Cardiac septum (tissue), 1 donor: ENCODE measurements at places on chromosomes 12 and 14. TPM values are rescaled to one million over a fixed set of nuclear protein-coding genes. Genes with fewer than 3 reads are reported as not detected.

Gene RPGRIP1
- total RNA-seq: not detected

Gene ALDH1L2
- total RNA-seq: 3.6 TPM

Gene INHBC
- not detected for total RNA-seq

Gene KRT77
- total RNA-seq: not detected

Gene EIF2S3B
- total RNA-seq: 0.62 TPM

DNA sequence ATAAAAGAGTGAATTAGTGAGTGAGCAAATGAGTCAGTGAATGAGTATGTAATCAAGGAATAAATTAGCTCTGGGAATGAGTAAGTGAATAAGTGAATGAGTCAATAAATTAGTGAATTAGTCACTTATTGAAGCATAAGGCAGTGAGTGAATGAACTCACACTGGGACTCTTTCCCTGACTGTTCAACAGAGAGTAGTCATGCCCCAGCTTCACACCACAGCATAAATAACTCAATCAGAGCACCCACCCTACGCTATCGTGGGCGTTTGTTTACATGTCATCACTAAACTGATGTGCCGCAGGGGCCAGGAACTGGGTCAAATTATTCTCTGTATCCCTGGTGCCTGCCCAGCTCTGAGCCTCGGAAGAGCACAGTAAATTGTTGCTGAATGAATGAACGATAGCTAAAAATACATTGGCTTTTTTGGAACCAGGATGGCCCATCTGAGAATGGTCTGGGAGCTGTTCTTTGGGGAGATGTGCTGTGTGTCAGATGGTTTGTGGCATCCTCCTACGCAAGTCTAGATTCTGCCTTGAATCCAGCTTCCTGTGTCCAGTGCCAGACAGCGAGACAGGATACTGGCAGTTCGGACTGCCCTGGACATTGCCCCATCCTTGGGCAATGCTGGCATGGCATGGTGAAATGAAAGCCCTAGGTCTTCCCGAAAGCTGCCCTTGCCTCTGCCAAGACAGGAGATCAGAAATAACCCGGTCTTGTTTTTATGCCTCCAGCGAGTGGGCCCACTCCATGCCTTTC, 98.0 kb upstream of the RTL1 start:
- DNase-seq: no peak

DNA sequence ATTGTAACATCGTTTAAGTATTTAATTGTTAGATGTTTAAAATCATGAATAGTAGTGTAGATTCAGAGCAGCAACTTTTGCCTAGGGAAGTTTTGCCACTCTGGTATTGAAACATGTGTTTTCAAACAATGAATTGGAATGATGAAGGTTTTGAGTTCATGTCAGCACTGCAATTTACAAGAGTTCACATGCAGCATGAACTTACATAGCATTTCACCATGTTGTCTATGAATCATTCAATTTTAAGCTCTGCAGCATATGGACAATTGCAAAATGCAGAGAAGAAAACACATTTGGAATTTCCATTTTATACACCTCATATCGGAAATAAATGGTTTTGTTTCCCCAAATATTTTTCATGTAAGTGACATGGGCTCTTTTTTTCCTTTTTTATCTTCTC, 170.7 kb upstream of the CDKN3 start:
- DNase-seq: no peak

DNA sequence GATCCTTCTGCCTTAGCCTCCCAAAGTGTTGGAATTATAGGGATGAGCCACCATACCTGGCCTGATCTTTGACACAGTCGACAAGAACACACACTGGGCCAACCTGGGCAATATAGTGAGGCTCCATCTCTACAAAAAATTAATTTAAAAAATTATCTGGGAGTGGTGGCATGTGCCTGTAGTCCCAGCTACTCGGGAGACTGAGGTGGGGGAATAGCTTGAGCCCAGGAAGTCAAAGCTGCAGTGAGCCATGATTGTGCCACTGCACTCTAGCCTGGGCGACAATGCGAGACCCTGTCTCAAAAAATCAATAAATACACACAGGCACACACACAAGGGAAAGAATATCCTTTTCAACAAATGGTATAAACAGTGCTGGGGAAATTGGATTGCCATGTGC, 6.1 kb upstream of the OS9 start:
- DNase-seq: no peak

- DNase-seq: no peak
These were observed 6.7 kb upstream of the BDKRB2 start for GRCh38 chr14:96197969-96198368.

- DNase-seq: peak; percentile 96
These were observed 6.0 kb downstream of the ZNF219 start for GRCh38 chr14:21092273-21093011.

DNA sequence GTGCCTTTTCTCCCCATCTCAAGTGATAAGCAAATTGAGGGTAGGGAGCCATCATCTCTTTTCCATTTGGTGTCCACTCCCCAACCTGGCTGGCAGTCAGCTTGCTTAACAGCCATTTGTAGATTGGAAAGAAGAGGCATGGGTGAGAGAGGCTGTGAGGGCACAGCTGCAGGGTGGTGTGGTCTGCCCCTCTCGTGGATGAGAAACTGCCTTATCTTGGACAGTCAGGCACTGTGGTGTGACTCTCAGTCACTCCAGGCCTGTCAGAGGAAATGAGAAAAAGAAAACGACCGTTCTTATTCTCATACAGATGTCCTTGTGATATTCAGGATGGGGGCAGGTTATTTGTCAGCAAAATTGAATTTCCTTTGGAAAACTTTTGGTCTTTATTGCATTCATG, 65.1 kb upstream of the SRSF5 start:
- no peak for DNase-seq

DNA sequence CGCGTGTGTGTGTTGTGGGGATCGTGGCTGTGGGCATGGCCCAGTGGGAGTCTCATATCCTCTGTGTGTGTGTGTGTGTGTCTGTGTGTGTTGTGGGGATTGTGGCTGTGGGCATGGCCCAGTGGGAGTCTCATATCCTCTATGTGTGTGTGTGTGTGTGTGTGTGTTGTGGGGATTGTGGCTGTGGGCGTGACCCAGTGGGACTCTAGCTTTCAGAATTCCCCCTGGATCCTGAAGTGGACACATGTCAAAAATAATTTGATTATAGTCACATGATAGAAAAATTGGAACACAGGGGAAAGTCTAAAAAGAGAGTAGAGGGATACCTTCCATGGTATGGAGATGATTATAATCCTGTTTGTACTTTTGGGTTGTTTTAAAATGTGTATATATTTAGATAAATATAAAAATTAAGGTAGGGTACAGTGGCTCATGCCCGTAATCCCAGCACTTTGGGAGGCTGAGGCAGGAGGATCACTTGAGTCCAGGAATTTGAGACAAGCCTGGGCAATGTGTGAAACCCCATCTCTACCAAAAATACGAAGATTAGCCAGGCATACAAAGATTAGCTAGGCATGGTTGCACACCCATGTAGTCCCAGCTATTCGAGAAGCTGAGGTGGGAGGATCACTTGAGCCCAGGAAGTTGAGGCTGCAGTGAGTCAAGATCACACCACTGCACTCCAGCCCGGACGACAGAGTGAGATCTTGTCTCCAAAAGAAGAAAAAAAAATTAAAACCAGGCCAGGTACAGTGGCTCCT, 11.0 kb downstream of the PAPLN start:
- DNase-seq: no peak

DNA sequence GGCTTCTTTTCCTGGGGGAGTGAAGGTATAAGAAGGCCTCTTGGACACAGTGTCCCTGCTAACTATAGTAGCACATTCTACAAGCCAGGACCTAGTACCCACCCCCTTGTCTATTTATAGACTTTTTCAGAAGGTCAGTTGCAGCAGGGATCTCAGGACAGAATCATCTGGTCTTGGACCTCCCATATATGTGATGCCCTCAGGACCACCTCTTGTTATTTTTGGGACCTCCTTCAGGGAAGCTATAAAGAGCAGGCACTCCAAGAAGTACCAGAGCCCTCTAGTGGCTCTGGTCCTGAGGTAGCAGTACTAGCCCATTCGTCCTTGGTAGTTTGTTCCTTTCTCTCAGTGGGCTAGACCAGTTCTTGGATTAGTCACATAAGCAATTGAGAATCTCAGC, 4.3 kb downstream of the COQ10A start:
- no peak for DNase-seq

DNA sequence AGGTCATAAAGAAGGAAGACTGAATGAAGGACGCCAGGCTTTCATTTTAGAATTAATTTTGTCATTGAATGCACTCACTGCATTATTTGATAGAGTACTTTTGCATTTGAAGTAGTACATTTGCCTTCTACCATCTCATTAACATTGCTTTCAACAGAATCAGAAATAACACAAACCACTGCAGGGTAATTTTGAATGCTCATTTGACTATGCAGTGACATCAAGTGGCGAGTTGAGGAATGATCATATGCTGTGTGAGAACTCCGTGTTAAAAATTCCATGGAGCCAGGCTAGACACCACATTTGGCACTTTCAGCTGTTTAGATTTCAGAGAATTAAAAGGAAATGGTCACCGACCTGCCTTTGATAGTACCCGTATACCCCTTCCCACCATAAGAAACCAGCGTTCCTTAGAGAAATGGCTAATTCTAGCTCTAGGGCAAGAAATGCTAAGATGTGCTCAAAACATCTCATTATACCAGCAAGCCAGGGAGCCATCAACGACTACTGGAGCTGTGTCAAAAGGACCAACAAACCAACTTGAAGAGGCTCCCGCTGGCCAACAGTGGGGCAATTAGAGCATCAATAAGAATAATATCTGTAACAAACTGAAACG, 16.5 kb downstream of the HEBP1 start:
- DNase-seq: no peak

DNA sequence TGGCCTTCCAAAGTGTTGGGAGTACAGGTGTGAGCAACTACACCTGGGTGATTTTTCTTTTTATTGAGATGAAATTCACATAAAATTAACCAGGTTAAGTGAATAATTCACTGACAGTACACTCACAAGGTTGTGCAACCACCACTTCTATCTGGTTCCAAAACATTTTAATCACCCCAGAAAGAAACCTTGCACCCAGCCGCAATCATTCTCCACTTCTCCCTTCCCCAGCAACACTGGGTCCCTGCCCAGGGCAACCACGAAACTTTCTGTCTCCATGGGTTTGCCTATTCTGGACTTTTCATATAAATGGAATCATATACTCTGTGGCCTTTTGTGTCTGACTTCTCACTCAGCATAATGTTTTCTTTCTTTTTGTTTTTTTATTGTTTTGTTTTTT, 26.3 kb upstream of the MLXIP start:
- no peak for DNase-seq

- no peak for DNase-seq
These were observed 113.7 kb upstream of the PDZRN4 start for GRCh38 chr12:41074473-41074769.

- DNase-seq: no peak
These were observed 60.7 kb upstream of the MAP1LC3B2 start for GRCh38 chr12:116498471-116498870.

DNA sequence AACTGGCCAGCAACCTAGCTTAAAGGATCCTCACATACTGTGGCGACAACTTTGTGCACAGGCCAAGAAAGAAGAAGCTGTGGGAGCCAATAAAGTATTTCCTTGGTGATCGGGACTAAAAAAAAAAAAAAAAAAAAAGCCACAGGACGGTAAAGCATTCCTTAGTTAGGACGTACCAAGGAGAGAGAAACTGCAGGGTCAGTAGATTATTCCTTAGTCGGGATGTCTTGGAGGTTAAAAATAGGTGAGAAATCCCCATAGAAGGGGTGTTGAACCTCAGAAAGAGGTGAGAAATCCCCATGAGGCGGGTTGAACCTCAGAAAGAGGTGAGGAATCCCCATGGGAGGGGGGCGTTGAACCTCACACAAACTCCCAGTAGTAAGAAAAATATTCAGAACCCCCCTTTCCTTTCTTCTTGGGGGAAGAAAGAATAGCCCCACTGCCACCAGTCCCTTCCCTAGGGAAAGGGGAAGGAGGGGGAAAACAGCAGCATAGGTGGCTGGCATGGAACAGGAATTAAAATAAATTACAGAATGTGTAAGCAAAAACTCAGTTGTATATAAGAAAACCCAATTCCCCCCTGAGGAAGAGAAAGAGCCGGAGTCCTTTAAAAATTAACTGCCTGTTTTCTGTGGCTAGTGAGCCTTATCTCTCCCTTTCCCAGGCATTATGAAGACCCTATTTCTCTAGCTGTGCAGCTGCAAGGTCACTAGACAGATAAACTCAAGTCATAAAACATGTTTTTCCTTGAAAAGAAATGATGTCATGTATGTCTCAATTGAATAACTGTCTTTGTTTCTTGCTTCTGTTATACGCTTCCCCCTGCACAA, 26.8 kb downstream of the KLRK1 start:
- no peak for DNase-seq

DNA sequence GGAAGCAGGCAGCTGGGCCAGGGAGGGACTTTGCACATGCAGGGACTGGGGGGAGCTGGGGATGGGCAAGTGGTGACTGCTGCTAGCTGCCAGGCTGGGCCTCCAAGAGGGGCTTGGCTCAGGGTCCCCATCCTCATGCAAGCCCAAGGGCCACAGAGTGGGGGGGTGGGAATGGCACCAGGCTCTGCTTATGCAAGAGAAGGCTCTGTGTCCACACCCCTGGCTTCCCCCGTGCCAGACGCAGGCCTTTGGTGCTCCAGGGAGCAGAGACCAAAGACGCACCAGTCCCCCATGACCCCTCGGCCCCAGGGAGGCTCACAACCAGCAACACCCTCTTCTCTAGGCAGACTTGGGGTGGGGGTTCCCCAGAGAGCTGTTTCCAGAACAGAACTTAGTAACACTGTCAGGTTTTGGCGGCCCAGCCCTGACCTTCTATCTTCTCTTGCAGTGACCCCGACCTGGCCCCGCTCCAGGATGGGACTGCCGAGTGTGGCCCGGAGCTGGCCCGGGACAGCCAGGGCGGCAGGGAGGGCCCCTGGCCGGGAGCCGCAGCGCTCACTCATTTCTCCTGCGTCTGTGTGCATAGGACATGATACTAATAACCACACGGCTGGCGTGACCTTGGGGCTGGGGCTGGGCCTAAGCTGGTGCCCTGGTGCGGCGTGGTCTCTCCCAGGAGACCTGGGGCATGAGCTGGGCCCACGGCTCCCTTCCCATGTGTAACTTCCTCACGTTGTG, 14.3 kb downstream of the XRCC3 start:
- DNase-seq: no peak

DNA sequence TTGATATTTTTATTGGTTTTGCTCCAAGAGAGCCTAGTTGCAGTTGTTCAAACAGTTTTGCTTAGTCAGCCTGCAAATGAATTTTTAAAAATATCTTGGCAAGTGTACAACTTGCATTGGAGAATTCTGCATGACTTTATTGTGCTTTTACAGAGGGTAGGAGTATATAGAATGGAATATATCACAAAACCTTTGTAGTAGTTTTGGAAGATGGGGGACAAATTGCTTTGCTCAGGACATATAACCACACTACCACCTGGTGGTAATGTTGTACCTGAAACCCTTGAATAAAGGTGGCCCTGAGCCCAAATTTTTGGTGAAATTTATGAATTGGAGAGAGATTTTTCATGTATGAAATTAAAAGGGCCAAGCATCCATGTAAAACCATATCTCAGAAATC, 645.2 kb downstream of the MED13L start:
- DNase-seq: no peak

DNA sequence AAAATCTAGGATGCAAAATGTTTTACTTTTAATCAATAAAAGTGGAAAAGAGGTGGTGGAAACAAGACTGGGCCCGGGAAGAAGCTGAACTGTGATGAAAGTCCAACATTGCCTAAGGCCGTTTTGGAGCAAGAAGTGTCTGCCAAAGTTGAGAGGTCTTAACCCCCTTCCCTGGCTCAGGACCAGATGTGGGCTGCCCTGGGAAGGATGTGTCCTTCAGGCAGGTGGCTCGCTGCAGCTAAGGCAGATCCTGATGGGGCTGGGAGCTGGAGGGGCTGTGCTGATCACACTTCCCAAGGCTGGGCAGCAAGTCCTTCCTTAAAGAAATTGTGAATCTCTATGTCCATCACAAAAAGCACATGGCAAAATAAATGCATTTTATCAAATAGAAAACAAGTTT, 581.6 kb downstream of the GALC start:
- DNase-seq: no peak
